ENCODE measurements at places on chromosomes 4 and X. TPM values are rescaled to one million over a fixed set of nuclear protein-coding genes. Genes with fewer than 3 reads are reported as not detected.

DNA sequence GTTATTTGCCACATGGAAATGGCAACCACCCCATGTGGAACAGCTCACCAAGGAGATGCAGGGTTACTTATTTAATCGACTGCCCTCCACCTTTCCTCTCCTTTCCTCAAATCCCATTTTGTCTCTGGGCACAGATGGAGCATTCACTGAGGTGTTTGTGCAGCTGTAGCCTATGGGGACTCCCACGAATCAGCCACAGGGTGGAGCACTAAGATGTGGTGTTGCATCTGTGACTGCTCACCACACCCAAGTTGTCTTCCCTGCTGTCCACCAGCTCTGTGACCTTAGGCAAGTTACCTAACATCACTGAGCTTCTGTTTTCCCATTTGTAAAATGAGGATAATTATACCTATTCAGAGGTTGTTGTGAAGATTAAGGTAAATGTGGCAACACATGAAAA lies 252.4 kb upstream of the CPEB2 start:
- no peak for DNase-seq

DNA sequence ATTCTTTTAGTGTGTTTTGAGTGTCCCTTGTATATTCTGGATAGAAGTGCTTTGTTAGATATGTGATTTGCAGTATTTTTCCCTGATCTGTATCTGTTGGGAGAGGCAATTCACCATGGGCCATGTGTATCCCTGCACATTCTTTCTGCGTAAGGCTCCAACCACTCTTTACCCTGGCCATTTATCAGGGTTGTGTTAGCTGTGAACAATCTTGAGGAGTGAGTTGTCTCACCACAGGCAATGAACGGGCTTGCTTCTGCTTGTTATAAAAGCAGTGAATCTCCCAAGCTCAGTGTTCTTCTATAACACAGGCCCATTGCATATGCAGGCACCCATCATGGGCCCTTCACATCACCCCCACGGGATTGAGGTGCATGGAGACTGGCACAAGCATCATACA lies 18.9 kb upstream of the SMIM10 start:
- DNase-seq, result no peak

- no peak for DNase-seq
Measured at GRCh38 chrX:107610667-107611066, 17.6 kb upstream of the PRPS1 start.

SPATA18 gene
- 0.31 TPM for total RNA-seq

SLC25A43 gene
- total RNA-seq, result 11.8 TPM

ETDB gene
- not detected for total RNA-seq

DNA sequence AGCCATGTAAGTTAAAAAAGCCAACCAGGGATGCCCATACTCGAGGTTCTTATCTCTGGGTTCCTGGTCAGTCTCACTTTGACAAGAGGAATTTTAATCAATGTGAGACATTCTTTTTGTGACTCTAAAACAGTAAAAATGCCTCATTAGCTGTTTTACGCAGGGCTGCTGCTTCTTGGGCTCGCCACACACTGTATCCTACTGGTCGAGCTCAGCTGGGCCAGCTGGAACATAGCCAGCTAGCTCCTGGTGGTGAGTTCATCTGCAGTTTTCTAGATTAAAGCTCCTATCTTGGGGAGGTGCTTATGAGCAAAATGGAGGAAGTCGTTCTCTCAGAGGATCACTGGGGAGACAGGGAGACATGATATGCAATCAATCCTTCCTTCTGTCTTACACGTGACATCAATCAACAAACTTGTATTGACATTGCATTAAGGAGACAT lies 55.9 kb upstream of the LEF1 start:
- no peak for DNase-seq

ADH1C gene
- not detected for total RNA-seq

MID1 gene
- total RNA-seq, result not detected

- no peak for DNase-seq
Measured at GRCh38 chr4:43458293-43458692, 565.8 kb downstream of the GRXCR1 start.

CLNK gene
- 0.31 TPM for total RNA-seq

DNA sequence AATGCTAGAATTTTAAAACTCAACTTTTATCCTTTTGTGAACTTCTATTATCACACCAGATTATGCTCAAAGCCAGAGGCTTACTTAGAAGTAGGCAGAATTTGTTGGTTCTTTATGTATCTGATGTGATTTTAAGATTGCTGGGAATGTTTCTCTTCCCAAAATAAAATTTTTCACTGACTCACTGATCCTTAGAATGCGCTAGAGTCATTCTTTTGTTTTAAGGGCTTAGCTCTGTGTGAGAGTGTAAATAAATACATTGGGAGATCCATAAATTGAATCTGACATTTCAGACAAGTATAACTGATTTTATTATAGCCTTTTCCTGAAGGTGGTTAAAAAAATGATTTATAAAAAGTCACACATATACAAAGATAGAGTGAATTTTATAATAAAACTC lies 101.3 kb downstream of the LARP1B start:
- no peak for DNase-seq

CXCL3 gene
- total RNA-seq, result not detected
